Fibroblast of skin of right quadriceps (primary cell): ENCODE measurements at places on chromosomes 16 and 17.

- DNase-seq = no peak
Measured at GRCh38 chr16:49050607-49051006, 231.0 kb downstream of the CBLN1 start.

DNA sequence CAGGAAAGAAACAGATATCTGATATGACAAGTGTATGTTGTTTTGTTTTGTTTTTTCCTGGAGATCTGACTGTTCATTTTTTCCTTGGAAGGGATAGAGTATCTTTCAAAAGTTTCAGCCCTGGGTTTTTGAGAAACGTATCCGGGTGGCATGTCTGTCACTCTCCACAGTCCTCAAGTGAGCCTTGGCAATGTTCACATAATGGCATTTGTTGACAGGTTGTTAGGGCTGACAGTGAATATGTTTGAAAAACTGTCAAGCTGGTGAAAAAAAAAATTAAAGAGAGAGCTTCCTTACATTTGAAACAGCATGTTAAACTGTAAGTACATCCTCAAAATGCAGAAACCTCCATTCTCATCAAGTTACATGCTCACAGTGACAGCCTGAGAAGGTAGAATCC, 113.0 kb upstream of the DYNLRB2 start:
- DNase-seq = no peak

DNA sequence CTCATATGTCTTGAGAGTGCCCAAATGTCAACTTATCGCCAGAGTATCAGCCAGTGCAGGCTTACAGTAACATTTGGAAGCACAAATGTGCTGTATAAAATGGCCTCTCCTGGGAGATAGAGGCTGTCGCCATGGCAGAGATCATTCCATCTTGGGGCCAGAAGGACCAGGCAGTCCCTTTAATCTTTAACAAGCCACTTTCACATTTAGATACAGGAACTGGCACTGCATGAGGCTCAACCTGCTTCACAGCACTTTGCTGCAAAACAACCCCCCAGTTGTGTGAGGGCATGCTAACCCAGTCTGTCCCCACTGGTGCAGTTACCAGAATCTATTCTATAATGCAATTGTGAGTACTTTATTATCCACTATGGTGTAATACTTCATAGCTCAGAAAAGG, 4.7 kb upstream of the RFFL start:
- DNase-seq = no peak

- peak; percentile 2 for DNase-seq
Measured at GRCh38 chr16:47705266-47705665, 244.1 kb downstream of the PHKB start.

DNA sequence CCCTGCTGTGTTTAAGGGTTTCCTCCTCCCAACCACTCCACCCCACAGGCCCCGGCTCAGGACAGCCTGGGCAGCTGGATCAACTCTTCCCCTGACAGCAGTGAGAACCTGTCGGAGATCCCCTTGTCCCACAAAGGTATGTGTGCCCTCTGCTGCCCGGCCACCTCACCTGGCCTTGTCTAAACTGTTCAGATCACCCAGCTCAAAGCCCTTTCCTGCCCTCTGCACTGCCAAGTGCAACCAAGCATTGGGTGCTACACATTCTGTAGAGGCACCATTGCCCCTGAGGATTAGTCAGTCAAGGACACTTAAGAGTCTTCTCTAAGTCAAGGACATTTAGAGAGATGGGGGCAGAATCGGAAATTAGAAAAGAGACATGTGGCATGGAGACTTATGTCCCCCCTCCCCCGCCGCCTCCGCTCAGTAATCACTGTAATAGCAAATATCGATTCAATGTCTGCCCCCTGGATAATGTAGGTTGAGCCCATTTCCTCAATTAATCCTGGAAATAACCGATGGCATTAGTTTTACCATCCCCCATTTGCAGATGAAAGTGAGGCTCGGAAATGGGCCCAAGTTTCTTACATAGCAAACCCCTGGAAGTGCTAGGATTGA, 8.1 kb downstream of the BTBD17 start:
- no peak for DNase-seq

- no peak for DNase-seq
Measured at GRCh38 chr16:31268033-31268365, 8.2 kb downstream of the ITGAM start.

- DNase-seq = no peak
Measured at GRCh38 chr16:85288869-85289660, 176.8 kb upstream of the CIBAR2 start.

- peak; percentile 37 for DNase-seq
Measured at GRCh38 chr17:20121359-20122253, 112.4 kb downstream of the SPECC1 start.

DNA sequence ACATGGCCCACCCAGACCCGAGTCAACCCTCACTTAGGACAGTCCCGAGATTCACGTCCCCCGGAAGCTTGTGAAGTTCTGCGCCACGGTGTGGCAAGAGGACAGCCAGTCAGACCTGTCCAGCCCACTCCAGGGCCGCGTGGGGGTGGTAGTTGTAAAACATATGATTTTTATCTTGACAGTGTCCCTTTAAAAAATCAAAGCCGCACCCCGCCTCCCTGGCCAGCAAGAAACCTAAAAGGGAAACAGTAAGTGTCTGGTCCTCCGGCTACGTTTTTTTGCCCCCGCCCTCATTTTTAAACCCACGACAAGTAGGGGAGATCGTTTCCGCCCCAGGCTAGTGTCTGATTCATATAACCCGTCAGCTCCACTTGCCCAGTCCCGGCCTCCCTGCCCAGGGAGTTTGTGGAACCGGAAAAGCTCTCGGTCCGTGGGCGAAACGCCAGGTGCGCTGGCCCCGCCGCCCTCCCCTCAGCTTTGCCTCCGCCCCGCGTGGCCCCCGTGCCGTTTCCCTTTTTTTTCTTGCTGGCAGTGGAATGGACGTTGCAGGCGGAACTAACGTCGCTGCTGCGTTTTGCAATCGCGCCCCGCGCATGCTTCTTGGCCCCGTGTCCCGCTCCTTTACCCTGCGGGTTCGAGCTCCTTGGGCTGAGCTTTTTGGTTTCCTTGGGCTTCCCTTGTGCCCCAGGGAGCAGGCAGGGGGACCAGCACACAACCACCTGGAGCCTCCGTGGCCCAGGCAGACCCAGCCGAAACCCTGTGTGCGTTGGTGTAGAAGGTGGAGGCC, 13.3 kb upstream of the NUDT16L1 start:
- no peak for DNase-seq

DNA sequence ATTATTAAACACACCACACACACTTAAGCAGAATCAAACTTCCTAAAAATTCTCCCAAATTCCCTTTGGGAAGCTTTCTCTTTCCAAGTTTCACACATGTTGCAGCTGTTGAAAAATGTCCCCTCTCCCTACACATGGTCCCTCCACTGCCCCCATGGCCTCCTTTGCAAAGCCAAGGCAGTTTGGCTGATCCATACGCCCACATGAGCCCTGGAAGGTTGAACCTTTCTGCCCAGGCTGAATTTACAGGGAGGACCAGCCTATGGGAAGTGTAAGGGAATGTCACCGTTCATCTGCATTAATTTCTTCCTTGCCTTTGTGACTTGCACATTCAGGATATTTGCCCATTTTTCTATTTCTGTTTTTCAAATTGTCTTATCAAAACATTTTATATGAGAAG, 31.1 kb upstream of the SHISA6 start:
- DNase-seq = no peak

GRCh38 chr17:65527381-65527780, 34.1 kb downstream of the AXIN2 start:
- DNase-seq = no peak

- DNase-seq = no peak
Measured at GRCh38 chr16:6232056-6232455, 1100.6 kb upstream of the RBFOX1 start.

DNA sequence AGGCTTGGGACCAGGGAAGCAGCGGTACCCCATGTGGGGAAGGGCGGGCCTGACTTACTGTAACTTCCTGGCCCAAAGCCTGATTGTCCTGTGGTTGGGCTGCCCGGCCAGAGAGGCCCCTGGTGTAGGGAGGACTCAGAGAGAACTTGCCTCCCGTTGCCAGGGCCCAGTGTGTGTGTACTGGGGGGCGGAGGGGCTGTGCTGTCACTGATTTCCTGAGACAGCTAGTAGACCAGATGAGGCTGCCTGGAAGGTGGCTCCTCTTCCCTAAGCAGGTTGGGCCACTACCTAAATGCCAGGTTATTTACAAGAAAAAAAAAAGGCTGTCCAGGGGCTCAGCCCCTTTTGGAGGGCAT, 16.7 kb downstream of the SOCS3 start:
- peak; percentile 89 for DNase-seq

GRCh38 chr17:34823023-34823422, 138.2 kb downstream of the CCT6B start:
- DNase-seq = no peak

GRCh38 chr17:49727380-49727779, 19.6 kb upstream of the SLC35B1 start:
- DNase-seq = no peak
